ENCODE measurements at places on chromosomes 1 and 21.
A peak's percentile ranks its signal among the peaks of the same experiment; 100 is the strongest.

DNA sequence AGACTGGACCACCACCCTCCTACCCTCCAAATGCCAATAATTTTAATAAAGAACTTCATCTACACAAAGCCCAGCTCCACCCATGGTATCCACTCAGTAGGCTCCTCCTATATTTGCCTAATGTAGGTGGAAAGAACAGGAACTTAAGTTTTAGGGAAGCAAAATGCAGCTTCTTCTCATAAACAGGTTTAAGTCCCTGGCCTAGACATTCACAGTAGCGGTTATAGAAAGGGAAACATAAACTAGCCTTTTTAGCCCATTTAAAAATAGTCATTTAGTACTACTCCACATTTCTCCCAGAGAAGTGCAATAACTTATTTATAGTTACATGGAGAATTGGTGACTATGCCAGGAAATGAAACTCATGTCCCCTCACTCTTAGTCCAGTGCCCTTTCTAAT lies 56.6 kb upstream of the CPLANE2 start:
- no peak for DNase-seq

- no peak for DNase-seq
Measured at GRCh38 chr1:151043163-151043562, 4.4 kb upstream of the C1orf56 start.

DNA sequence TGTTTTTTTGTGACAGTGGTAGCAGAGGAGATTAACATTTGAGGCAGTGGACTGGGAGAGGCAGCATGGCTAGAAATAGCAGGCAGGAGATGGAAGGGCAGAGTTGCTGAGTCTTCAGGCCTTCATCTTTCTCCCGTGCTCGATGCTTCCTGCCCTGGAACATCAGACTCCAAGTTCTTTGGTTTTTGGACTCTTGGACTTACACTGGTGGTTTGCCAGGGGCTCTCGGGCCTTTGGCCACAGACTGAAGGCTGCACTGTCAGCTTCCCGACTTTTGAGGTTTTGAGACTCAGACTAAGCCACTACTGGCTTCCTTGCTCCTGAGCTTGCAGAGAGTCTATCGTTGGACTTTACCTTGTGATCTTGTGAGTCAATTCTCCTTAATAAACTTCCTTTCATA lies 24.2 kb upstream of the LEFTY2 start:
- DNase-seq = no peak

DNA sequence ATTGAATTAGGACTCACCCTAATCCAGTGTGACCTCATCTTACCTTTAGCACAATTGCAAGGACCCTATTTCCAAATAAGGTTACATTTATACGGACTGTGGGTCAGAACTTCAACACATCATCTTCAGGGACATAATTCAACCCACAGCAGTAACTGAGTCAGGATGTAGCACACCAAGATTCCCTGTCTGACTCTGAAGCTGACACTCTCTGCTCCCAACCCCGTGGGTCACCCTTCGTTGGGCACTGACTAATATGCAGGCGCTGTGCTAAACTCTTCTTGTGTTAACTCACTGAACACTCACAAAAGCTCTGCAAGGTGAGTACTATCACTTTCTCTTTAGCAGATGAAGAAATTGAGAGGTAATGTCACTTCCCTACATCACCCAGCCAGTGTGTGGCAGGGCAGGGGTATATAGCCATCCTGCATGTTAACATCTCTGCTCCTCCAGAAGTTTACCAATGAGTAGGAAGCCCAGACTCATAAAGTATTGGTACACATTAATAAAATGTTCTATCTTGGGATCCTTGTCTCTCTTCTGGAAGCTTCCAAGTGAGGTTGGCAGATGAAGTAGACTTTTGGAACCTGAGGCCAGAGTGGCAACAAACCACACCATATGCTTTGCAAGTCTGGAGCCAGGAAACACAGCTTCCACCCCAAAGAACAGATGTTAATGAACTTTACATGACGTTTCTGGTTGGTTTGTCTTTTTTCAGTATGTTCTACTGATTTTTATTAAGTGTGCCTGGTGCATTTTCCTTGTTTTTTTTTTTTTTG lies 139.2 kb upstream of the KLHDC7A start:
- DNase-seq = no peak

GRCh38 chr21:21807598-21807903 lies 809.3 kb downstream of the NCAM2 start:
- no peak for DNase-seq

DNA sequence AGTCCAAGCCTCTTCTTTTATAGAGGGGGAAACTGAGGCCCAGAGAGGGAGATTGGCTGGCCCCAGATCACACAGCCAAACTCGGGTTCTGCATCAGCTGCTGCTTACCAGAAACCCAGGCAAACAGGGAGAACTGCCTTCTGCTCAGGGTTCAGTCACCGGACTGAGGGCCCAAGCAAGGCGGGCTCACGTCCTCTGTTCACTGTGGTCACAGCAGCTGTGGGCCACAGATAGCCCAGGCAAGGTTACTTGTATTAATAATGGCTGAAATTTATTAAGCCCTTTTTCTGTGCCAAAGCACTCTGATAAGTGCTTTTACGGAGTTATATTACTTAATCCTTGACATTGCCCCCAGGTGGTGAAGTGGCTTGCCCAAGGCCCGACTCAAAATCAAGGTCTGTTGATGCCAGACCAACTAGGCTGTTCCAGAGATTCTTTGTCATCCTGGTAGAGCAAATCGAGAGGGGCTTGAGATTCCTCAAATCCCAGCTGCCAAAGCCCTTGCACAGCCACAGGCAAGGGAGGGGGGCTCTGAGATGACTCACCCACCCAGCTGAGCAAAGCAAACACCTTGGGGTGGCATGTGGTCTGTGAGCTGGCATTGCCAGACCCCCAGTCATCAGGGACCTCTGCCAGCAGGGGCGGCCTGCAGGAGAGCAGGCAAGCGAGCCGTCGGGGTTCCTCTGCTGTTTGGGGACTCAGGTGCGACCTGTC lies 36.5 kb downstream of the EPHB2 start:
- DNase-seq = no peak

GRCh38 chr1:38454749-38455441 lies 404.7 kb downstream of the RRAGC start:
- no peak for DNase-seq

DNA sequence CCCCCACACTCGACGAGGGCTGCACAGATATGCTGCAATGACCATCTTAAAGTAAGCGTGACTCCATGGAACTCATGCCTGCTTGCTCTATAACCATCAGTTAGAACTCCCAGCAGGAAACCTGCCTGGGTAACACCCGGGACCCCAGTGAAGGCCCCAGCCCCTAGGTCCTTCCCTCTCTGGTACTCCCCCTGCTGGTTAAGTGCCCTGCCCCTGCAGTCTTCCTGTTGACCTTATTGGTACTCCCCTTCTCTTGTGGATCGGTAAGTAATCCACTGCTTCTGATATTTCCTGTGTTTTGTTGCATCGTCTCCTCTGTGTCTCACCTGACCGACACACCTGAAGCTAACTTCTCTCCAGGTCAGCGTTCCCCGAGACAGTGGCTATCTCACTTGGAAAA lies 104.8 kb upstream of the COG2 start:
- no peak for DNase-seq

DNA sequence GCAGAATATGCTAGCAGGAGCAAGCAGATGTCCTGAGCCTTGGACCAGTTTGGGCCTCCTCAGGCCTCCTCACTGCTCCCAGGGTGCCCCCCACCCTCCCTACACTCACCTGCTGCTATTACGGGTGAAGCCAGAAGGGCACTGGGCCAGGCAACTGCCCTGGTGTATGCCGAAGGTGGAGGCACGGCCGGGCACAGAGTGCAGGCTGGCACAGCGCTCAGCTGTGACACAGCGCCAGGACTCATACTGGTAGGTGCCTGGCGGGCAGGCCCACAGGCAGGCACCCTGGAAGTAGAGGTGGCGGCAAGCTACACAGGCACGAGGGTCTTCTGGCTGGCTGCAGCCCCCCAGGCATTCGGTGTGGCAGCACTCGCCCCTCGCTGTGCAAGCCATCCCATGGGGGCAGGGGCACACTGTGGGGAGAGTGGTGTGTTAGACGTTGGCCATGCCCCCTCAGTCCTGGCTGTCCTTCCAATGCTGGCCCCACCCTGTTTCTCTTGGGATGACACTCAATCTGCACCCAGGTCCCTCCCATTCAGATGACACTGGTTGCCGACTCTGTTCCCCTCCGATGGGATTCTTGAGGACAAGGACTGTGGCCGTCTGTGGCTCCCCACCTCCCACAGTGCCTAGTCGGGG lies 7.0 kb downstream of the INSRR start:
- no peak for DNase-seq

- DNase-seq = peak; percentile 78
Measured at GRCh38 chr1:154467434-154468102, 34.5 kb upstream of the TDRD10 start.

- DNase-seq = no peak
Measured at GRCh38 chr1:30777060-30777903, 19.7 kb upstream of the LAPTM5 start.

- DNase-seq = no peak
Measured at GRCh38 chr1:243393096-243393495, 137.3 kb downstream of the SDCCAG8 start.

- no peak for DNase-seq
Measured at GRCh38 chr1:169488157-169488556, 2.4 kb upstream of the SLC19A2 start.

DNA sequence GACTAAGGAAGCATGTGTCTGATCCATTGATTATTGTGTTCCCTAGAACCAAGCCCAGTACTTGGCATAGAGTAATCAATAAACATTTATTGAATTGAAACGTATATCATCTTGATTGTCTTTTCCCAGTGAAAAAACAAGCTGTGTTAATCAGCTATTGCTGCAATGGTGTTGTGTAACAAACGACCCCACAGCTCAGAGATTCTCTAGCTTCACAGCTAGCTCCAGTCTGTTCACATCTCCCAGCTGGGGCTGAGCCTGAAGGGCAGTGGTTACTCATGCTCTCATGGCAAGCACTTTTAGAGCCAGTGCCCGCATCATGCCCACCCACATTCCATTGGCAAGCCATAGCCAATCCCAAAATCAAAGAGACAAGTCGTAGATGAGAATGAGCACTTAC lies 237.4 kb upstream of the RAB4A start:
- DNase-seq = no peak

DNA sequence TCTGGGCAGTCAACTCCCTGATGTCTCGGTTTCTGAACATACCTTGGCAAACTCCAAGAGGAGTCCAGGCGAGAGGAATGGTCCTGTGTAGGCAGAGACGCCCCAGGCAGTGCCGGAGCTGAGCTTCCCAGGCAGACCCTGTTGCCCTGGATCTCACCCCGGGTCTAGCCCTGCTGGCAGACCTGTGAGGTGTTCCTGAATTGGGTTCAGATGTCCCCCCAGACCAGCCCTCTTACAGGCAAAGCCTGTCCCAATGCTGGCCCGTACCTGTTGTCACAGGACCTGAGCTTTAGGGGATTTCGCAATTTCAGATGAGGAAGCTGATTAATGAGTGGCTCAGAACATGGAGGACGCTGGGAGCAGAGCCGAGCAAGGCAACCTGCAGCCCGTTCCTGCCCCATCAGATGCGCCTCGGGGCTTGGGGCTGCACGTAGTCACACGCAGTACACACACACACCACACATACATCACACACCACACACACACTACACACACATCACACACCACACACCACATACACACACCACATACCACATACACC lies 38.5 kb upstream of the PDE9A start:
- peak; percentile 67 for DNase-seq

DNA sequence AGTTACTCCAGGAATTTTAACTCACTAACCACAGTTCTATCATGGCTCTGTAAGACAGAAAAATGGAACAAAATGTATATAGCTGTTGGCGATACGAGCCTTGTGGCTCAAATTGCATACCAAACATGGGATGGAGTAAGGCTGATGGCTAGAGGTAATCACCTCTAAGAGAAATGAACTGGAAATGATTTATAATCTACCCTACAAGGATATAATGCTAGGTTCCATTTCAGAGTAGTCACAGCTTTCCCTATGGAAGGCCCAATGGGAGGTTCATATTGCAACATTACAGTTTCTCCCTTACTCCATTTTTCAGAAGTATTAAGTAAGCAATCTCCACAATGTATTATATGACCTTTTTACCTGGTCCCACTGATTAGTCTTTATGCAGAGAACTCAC lies 61.6 kb downstream of the EDEM3 start:
- DNase-seq = no peak

GRCh38 chr1:240803151-240803550 lies 191.2 kb upstream of the GREM2 start:
- DNase-seq = no peak

DNA sequence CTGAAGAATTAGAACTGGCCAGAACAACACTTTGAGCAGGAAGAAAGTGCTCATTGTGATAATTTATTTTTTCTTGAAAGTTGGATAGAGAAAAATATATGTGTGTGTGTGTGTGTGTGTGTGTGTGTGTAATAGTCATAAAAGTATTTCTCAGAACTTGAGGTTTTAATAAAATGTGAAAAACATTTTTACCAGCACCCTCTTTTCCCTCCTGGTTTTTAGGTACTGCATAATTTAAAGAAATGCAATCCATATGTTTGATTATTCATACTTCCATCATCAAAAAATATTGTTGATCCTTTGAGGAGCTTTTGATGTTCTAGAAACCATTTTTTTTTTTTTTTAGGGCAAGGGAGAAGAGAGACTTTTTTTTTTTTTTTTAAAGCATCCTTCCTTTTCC lies 66.8 kb upstream of the JUN start:
- no peak for DNase-seq

DNA sequence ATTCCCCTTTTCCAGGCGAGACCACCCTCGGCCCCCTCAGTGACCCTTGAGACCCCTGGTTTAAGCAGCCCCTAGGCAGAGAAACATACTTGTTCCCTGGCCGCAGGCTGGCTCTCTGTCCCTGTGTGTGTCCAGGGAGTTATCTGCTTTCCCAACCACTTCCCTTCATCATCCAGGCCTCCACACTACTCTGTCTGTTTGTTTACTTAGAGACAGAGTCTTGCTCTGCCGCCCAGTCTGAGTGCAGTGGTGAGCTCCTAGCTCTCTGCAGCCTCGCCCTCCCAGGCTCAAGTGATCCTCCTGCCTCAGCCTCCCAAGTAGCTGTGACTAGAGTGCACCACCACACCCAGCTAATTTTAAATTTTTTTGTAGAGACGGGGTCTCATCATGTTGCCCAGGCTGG lies 5.8 kb upstream of the VWA1 start:
- DNase-seq = no peak

DNA sequence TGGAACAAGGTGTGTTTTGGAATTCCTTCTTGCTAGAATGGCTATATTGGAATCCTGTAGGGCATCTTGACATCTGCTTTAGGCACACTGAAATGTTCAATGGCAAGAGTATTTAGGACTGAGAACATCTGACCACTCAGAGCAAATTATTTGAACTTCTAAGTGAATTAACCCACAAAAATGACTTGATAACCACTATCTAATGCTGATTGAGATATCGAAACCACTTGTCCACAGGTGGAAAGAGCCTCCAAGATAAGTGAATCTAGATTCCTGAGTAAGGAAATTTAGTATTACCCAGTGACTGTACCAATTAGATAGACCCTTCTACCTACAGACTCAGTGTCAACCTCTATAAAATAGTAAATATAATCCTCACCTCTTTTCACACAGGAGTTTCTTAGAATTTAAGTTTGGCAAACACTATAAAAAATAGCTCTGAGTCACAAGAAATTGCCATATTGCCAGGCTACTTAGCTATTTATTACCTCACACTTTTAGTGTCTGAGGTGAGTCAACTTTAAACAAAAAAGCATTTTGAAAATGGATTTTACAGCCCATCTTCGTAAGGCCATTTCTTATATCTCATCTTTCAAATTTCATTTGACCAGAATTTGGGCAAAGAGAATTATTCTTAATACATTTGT lies 421.8 kb downstream of the PTBP2 start:
- DNase-seq = no peak

GRCh38 chr1:87051965-87052364 lies 137.5 kb downstream of the HS2ST1 start:
- DNase-seq = no peak

GRCh38 chr1:2462819-2463218 lies 13.3 kb upstream of the PLCH2 start:
- DNase-seq = no peak
